ENCODE measurements at places on chromosomes 12 and 14. TPM values are rescaled to one million over a fixed set of nuclear protein-coding genes. Genes with fewer than 3 reads are reported as not detected.
A peak's percentile ranks its signal among the peaks of the same experiment; 100 is the strongest.

DNA sequence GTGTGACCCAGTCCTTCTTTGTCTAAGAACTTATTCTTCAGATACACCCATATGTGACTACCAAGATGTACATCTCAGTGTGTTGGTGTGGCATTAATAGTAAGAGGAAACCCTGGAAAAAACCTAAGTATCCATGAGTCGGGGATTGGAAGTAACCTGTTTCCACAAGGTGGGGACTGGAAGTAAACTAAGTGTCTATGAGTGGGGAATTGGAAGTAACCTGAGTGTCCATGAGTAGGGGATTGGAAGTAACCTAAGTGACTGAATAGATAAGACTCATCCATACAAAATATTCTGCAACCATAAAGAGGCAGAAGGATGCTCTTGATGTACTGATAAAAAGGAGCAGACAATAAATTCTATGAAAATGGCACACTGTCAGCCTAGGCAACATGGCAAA, 184.7 kb downstream of the PHETA1 start:
- no peak overlapping the region for H3K27ac ChIP-seq
- 0 out of 2 replicates have a peak, but pooled peaks cover 3% of the 10 kb centered on the region for H3K4me1 ChIP-seq
- no peak for DNase-seq
- no peak overlapping the region for H3K4me3 ChIP-seq
- H3K27me3 ChIP-seq: no peaks in the 10 kb centered on the region

Gene C1S
- total RNA-seq: 5.3 TPM

GRCh38 chr12:94618995-94619695, 31.2 kb downstream of the TMCC3 start:
- H3K27ac ChIP-seq: no peak overlapping the region
- H3K27me3 ChIP-seq: no peaks in the 10 kb centered on the region
- H3K4me1 ChIP-seq: peaks cover 45% of the 10 kb centered on the region
- no peaks in the 10 kb centered on the region for H3K36me3 ChIP-seq
- DNase-seq: no peak
- H3K4me3 ChIP-seq: no peak overlapping the region

DNA sequence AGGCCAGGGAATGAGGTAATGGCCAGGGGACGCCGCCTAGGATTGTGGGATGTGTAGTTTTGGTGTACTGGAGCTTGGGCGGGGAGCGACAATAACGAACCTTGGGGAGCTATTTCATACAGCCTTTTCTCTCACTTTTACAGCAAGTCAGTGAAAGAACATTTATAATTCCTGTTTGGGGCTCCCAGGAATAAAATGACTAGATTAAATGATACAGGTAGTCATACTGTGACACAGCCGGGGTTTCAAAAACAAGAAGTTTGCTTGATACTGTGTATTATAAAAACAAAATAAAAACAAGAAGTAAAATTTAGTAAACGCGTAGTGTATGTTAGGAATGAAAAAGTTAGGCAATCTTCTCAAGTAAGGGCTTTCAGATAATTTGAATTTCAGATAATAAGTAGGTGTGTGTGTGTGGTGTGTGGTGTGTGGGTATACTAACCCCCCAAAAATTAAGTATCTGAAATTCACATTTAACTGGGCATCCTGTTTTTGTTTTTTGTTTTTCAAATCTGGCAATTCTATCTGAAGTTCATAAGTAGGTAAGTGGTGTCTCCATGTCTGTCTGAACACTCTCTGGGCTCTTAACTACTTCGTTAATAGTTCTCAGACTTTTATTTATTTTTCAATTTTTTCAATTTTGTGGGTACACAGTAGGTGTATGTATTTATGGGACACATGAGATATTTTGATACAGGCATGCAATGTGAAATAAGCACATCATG, 458 bp upstream of the DCTN2 start:
- no peak overlapping the region for H3K27ac ChIP-seq
- H3K27me3 ChIP-seq: peaks cover 3% of the 10 kb centered on the region
- no peak for DNase-seq
- H3K4me1 ChIP-seq: peaks cover 9% of the 10 kb centered on the region

Gene IKZF4
- total RNA-seq: 15.7 TPM

DNA sequence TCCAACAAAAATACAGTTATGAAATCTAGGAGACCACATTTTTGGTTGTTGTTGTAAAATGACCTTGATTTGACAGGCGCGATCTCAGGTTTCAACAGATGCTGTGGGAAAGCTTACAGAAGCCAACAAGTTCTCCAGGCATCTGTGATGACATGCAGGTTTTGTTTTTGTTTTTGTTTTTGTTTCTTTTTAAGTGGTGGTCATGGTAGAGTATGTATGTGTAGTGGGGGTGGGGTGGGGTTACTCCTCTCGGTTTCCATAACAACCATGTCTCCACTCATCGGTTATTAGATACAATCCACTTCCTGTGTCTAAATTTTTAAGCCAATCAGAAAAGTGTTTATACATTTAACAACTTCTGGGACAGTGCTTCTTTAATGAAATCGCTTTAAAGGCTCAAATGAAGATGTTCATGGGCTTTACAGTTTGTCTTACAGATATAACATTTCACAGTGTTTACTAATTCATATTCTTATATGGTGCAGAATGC, 199.9 kb upstream of the FOXN3 start:
- no peaks in the 10 kb centered on the region for H3K27me3 ChIP-seq
- H3K36me3 ChIP-seq: no peaks in the 10 kb centered on the region
- H3K4me1 ChIP-seq: no peaks in the 10 kb centered on the region

- DNase-seq: peak; percentile 57
- peaks cover 17% of the 10 kb centered on the region for H3K4me1 ChIP-seq
- H3K4me3 ChIP-seq: peak within 1 kb of the TSS; percentile 60
- no peak within 1 kb of the TSS for H3K27ac ChIP-seq
- H3K36me3 ChIP-seq: no peaks in the 10 kb centered on the region
Observed at GRCh38 chr14:95516554-95517181, at the start of gene SYNE3. SYNE3 (minus strand) TSS chr14:95516650; CDS start chr14:95475821, 40,829 bp downstream.

GRCh38 chr12:109731231-109731731, 17.7 kb downstream of the FAM222A start:
- no peak for DNase-seq
- H3K27ac ChIP-seq: no peak overlapping the region
- H3K4me3 ChIP-seq: no peak overlapping the region
- H3K27me3 ChIP-seq: no peaks in the 10 kb centered on the region
- peaks cover 12% of the 10 kb centered on the region for H3K4me1 ChIP-seq

GRCh38 chr12:62758216-62758615, 176.7 kb downstream of the PPM1H start:
- H3K27ac ChIP-seq: no peak overlapping the region
- H3K4me3 ChIP-seq: no peak overlapping the region
- peaks cover 39% of the 10 kb centered on the region for H3K4me1 ChIP-seq
- no peaks in the 10 kb centered on the region for H3K27me3 ChIP-seq
- H3K36me3 ChIP-seq: no peaks in the 10 kb centered on the region

Gene KCNJ8
- total RNA-seq: 88.7 TPM

Gene UNC79
- 0.07 TPM for total RNA-seq

Gene TAPBPL
- total RNA-seq: 9.7 TPM

DNA sequence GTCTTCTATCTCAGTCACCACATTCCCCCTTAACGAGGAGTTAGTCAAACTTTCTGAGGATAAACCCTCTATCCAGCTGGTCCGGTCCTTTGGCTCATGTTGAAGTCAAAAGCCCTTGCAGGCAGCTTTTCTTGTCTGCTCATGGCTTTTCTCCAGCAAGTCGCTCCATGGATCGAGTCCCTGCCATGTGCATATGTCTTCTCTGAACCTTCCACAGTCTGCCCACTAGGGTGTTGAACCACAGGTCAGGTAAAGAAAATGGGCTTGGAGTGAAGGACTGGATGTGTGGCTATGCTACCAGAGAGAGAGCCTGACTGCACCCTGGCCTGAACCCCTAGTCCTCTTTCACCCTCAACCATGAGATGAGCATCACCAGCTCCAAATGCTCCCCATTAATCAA, 22.8 kb downstream of the C14orf132 start:
- no peaks in the 10 kb centered on the region for H3K4me1 ChIP-seq
- H3K27ac ChIP-seq: no peak overlapping the region
- H3K36me3 ChIP-seq: no peaks in the 10 kb centered on the region
- DNase-seq: no peak

DNA sequence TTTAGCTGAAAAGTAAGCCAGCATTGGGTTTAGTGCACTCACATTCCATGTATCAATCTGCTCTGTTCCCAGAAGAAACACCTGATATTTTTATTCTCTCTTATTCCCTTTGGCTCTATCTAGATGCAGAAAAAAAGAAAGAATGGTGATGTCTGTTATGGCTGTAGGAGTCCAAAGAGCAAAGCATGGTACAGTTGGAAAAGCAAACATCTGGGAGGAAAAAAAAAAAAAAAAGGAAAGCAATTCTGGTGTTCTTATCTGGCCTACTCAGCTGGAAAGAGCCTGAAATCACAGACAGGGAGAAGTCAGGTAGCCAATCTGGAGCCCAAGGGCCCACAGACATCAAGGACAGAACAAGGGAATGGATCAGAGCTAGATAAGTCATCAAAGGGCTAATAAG, 293.9 kb downstream of the DUSP6 start:
- H3K27ac ChIP-seq: peak overlapping the region; percentile 37
- peaks cover 30% of the 10 kb centered on the region for H3K4me1 ChIP-seq
- DNase-seq: no peak
- no peak overlapping the region for H3K4me3 ChIP-seq
- no peaks in the 10 kb centered on the region for H3K36me3 ChIP-seq
- H3K27me3 ChIP-seq: no peaks in the 10 kb centered on the region

- no peaks in the 10 kb centered on the region for H3K4me1 ChIP-seq
- no peaks in the 10 kb centered on the region for H3K36me3 ChIP-seq
- H3K27ac ChIP-seq: no peak overlapping the region
- no peak overlapping the region for H3K4me3 ChIP-seq
Observed at GRCh38 chr12:28814246-28814645, 334.8 kb upstream of the FAR2 start.

Gene OTX2
- total RNA-seq: not detected

DNA sequence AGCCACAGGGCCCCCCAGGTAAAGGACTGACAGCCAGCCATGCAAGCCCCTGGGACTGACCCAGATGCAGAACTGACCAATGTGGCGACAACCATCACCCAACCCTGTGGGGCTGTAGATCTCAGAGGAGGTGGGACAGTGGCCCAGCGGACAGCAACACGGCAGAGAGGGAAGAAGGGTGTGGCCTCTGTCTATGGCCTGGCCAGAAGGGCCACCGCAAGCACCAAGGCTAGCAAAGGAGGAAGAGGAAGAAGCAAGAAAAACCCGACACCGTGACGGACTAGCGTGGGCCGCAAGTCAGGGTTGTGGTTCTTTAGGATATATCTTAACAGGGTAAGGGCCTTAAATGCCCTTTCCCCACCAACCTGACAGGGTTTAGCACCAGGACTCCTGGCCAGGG, 71.2 kb downstream of the ITPK1 start:
- no peaks in the 10 kb centered on the region for H3K27me3 ChIP-seq
- no peaks in the 10 kb centered on the region for H3K36me3 ChIP-seq
- H3K27ac ChIP-seq: peak overlapping the region; percentile 90
- peaks cover 91% of the 10 kb centered on the region for H3K4me1 ChIP-seq
- no peak for DNase-seq
- no peak overlapping the region for H3K4me3 ChIP-seq

Gene NR1H4
- not detected for total RNA-seq

DNA sequence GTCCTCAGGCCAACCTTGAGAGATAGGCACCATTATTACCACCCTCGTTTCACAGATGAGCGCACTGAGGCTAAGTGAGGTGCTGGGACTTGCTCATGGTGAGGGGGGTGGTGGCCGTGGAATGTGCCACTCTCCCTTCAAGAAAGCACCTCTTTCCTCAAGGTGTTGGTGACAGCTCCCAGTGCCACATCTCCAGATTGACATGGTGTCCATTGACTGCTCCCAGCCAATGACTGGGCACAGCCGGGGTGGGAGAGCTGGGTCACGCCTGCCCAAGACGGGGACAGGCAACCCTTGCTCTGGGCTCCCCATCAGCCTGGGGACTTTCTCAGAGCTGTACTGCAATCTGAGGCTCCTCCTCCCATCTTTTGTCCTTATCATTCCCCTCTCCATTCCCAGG, 21.0 kb upstream of the MYL2 start:
- H3K4me1 ChIP-seq: 0 out of 2 replicates have a peak, but pooled peaks cover 3% of the 10 kb centered on the region
- no peaks in the 10 kb centered on the region for H3K36me3 ChIP-seq
- H3K27ac ChIP-seq: no peak overlapping the region
- DNase-seq: no peak

DNA sequence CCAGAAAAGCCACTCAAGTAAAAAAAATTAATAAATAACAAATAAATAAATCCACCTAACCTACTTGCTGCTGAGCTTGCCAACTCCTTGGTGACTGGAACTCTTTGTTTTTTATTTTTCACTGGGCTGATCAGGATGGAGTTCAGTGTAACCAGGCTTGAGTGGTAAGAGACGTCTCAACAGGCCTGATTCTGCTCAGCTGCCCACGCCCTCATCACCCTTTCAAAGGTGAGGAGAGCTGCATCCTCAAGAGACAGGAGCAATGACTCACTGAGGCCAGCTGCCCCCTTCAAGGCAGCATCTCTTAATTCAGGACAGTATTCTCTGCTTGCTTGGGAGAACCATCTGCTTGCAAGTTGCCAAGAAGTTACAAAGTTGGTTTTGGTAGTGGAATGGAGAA, 111.9 kb upstream of the CPM start:
- no peak overlapping the region for H3K27ac ChIP-seq
- H3K36me3 ChIP-seq: no peaks in the 10 kb centered on the region
- no peaks in the 10 kb centered on the region for H3K4me1 ChIP-seq
- no peak for DNase-seq
- no peaks in the 10 kb centered on the region for H3K27me3 ChIP-seq

GRCh38 chr12:4251216-4251891, 22.2 kb upstream of the CCND2 start:
- H3K27ac ChIP-seq: no peak overlapping the region
- no peaks in the 10 kb centered on the region for H3K36me3 ChIP-seq
- H3K4me3 ChIP-seq: no peak overlapping the region
- no peaks in the 10 kb centered on the region for H3K4me1 ChIP-seq
- DNase-seq: no peak

Gene EIF2S3B
- 1.1 TPM for total RNA-seq

- no peak for DNase-seq
- no peaks in the 10 kb centered on the region for H3K36me3 ChIP-seq
- H3K27ac ChIP-seq: no peak overlapping the region
- H3K4me1 ChIP-seq: no peaks in the 10 kb centered on the region
- no peaks in the 10 kb centered on the region for H3K27me3 ChIP-seq
- H3K4me3 ChIP-seq: no peak overlapping the region
Observed at GRCh38 chr12:80299219-80299618, 144.8 kb upstream of the PTPRQ start.

DNA sequence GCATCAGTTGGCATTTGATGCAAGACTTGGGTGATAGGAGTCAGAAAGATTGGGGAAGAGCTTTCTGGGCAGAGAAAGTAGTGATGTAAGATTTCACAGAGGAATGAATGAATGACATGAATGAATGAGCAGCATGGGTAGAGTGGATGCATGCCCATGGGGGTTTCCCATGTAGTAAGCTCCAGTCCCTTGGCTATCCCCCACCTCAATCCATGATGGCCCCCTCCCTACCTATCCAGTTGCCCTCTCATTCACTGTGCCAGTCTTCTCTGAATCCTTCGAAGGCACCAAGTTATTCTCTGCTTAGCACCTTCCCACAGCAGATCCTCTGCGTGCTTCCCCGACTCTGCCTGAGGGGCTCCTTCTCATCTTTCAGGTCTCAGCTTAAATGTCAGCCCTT, 32.0 kb downstream of the ERH start:
- DNase-seq: no peak
- no peaks in the 10 kb centered on the region for H3K36me3 ChIP-seq
- H3K27ac ChIP-seq: no peak overlapping the region
- no peak overlapping the region for H3K4me3 ChIP-seq
- no peaks in the 10 kb centered on the region for H3K27me3 ChIP-seq
- no peaks in the 10 kb centered on the region for H3K4me1 ChIP-seq

- H3K4me1 ChIP-seq: peaks cover 68% of the 10 kb centered on the region
- H3K36me3 ChIP-seq: no peaks in the 10 kb centered on the region
- DNase-seq: peak; percentile 86
- peak overlapping the region; percentile 35 for H3K27ac ChIP-seq
Observed at GRCh38 chr12:4011597-4011996, 138.4 kb upstream of the PARP11 start.

Gene KLHL33
- total RNA-seq: not detected
